DMS79 treated with DMSO at 0.1 percent for 48 hours (cell line): ENCODE measurements at places on chromosomes 12 and 14.

- DNase-seq = peak; percentile 48
Measured at GRCh38 chr12:107760207-107760808, 629 bp downstream of the PRDM4 start.

DNA sequence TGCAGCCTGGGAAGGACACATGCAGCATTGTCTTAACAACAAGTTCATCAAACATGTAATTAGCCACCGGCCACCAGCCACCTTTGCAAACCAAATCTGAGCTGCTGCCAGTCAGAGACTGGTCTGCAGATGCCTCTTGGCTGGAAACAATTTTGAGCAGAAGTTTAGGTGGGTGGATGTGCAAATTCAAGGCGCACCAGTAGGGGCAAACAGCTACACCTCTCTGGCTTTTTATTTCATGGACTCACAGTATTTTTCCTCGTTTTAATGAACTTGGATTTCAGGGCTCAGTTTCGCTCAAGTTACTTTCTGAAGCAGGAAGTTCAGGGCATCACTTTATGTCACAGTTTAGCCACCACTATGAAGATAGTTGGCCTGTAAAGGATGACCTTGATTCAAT is 94.3 kb downstream of the OTX2 start:
- no peak for DNase-seq

DNA sequence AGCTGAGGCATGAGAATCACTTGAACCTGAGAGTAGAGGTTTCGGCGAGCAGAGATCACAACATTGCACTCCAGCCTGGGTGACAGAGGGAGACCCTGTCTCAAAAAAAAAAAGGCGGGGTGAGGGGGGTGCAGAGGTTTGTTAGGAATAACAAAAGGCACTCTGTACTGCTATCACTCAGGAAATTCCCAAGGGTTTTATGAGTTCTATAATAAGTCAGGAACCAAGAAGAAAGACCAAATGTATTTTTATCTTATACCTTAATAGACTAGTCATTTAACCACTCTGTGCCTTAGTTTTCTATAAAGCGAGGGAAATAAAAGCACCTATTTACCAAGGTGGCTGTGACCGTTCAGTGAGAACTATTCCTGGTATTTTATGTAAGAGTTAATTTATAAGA is 319.2 kb downstream of the GPHN start:
- DNase-seq = no peak

DNA sequence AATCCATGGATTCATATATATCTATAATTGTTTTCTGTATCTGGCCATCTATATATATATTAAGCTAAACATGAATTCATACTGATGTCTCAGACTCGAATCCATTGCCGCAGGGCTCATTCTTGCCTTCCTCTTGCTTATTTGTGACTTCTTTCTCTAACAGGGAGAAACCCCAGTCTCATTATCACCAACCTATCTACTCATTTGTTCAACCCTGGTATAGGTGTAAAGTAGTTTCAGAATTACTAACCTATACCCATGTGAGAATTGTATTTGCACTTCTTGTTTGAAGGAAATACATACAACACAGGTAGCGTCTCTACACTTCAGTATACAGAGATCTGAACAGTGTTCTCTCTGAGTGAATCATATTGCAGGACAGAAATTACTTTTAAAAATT is 77.7 kb downstream of the PTPN11 start:
- DNase-seq = no peak

DNA sequence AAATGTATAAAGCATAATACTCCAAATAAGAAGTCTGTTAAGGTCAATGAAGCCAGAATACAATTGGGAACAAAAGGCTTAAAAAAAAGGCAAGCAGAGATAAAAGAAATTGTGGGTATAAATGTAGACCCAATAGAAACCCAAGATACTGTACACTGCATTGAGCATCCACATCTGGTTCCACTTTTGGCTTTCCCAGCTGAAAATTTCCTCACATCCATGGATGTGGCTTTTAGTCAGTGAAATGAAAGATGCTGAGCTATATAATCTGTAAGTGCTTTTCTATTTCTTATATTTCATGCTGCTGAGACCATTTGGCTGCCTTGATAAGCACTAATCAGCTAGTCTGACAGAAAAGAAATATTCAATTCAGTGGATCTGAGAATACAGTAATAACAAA is 83.5 kb downstream of the PTPRR start:
- no peak for DNase-seq

DNA sequence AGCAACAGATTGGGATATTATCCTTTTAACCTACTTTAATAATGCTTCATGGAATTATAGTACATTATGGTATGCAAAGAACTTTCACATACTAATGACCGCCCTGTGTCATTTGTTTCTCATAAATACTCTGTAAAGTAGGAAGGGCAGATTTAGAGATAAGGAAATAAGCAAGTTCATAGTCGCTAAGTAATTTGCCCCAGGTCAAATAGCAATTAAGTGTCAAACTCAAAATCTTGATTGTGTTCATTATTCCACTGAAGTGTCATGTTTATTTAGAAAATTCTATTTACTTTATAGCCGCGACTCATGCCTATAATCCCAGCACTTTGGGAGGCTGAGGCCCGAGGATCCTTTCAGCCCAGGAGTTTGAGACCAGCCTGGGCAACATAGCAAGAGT is 98.7 kb upstream of the ATF1 start:
- no peak for DNase-seq

GRCh38 chr14:37202812-37203211 is 5.1 kb downstream of the MIPOL1 start:
- no peak for DNase-seq

DNA sequence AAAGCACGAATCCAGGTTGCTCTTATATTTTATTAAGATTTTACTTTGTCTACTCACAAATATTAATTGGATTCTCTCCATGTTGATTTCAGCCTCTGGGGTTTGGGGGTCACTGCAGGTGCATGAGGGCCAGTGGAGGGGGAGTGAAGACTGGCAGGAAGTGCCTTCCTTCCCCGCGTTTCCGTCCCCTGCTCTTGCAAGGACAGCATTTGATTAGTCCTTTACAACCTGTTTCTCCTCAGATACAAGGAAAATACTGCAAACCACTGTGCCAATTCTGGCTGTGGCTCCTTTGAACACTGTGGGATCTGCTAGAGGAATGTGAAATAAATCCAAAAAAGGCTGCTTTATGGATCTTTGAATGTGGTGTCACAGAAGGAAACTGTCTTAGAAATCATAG is 291.8 kb downstream of the ETNK1 start:
- DNase-seq = no peak

DNA sequence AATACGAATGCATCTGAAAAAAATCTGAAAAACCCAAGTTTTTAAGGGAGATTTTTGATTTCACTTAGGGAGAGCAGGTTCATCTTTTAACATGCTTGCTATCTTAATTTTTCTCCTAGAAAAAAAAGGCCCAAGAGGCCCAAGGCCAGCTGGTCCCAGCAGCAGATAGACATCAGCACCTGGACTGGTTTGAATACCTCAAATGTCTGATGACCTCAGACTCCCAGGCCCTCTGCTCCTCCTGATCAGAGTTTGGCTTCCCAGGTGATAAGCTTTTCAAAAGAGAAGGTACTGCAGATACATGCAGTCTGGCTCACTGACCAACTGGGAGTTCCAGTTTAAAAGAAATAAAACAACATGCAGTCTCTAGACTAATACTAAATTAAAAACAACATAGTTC is 82.6 kb downstream of the C2CD5 start:
- DNase-seq = no peak

DNA sequence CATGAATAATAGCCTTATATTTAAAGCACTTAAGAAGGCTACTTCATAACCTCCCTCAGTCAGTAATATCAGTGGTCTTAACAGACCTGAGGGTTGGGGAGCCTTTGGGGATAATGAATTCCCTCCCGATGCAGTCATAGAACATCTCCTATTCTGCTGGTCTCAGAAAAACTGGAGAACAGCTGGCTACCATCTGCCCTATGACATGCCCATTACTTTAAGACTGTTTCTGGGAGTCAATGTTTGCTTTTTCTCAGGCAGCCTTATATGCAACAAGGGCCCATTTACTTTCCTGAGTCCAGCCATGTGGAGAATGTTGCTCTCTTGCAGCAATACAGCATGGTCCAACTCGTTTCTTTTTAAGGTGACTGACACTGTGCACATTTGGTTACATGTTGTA is 161.7 kb upstream of the PARP11 start:
- no peak for DNase-seq
